ENCODE measurements at places on chromosomes 1 and 21. TPM values are rescaled to one million over a fixed set of nuclear protein-coding genes. Genes with fewer than 3 reads are reported as not detected.

Gene GUCA2B
- total RNA-seq: not detected

GRCh38 chr1:22658385-22659163, 5.5 kb downstream of the C1QB start:
- no peak for DNase-seq

- no peak for DNase-seq
Measured at GRCh38 chr1:150194381-150195031, 41.4 kb downstream of the ANP32E start.

- no peak for DNase-seq
Measured at GRCh38 chr1:75908717-75909152, 23.5 kb downstream of the ASB17 start.

Gene SYDE2
- total RNA-seq: 9.3 TPM

DNA sequence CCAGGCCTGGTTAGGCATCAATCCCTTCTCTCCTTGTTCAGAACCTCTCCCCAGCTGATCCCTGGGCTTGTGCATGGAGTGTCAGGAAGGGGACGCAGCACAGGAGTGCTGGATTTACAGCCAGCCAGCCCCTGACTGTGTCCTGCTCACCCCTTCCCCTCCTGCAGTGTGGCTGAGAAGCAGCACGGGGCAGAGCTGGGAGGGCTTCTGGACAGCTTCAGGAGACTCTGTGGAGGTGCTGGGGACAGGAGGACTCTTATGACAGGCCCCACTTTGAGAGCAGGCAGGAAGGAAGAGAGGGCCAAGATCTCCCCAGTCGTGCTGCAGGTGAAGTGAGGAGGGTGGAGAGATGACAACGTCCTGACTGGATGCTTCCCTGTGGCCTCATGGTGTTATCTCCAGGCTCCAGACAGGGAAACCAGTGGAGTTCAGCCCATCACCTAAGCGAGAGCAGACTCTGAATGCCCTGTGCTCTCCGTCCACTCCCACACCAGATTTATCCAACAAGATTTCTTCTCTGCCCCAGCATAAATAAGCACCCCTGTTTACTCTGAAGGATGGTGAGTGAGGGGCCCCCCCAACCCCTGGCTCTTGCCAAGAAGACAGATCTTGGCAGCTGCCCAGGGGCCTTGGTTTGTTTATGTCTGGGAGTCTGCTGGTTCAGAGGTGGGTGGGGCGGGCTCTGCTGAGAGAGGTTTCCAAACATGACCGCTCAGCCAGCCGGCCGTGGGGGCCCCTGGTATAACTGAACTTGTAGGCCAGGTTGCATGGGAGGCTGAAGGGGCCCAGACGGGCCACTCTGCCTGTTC, 21.3 kb downstream of the TMCC2 start:
- DNase-seq: no peak
